Foreskin keratinocyte (primary cell): ENCODE measurements at places on chromosomes 3 and 15. TPM values are rescaled to one million over a fixed set of nuclear protein-coding genes. Genes with fewer than 3 reads are reported as not detected.

The POTEB3 gene
- polyA plus RNA-seq = not detected in 2 replicates

- DNase-seq = no peak
Observed at GRCh38 chr3:115968871-115969270, 345.6 kb downstream of the GAP43 start.

GRCh38 chr3:18061737-18062656 lies 319.6 kb upstream of the TBC1D5 start:
- peak; percentile 15 for DNase-seq

The IL17RE gene
- polyA plus RNA-seq = 8.1 and 9.9 TPM in 2 replicates

DNA sequence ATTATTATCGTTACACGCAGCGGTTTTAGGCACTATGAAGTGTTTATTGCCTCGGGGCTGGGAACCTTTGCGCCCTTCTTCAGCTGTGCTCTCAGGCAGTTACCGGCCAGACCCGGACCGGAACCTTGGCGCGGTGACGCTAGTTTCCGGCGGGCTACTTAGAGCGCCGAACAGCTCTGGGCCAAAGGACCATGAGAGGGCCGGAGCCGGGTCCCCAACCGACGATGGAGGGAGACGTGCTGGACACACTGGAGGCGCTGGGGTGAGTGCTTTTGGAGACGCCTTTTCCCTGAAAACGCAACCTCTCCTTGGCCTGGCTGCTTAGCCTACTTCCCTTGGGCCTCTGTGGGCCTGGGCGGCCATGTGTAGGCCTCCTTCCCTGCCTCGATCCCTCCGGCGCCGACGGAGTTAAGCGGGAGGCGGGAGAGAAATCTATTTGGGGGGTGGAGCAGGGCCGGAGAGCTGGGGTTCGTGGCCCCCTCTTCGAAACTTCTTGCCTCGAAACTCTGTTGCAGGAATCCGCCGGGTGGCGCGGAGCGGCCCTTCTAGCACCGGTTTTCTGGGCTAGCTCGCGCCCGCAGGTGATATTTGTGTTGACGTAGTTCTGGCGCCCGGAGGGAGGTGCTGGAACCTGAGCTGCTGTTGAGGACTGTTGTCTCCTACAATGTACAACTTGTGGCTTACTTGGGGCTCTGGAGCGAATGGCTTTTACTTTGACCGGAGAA lies at the start of gene FAM98B:
FAM98B (plus strand) TSS at position 157 of the 725 bp plus-strand sequence; CDS start at position 192, 35 bp downstream.
- DNase-seq = peak; percentile 87

DNA sequence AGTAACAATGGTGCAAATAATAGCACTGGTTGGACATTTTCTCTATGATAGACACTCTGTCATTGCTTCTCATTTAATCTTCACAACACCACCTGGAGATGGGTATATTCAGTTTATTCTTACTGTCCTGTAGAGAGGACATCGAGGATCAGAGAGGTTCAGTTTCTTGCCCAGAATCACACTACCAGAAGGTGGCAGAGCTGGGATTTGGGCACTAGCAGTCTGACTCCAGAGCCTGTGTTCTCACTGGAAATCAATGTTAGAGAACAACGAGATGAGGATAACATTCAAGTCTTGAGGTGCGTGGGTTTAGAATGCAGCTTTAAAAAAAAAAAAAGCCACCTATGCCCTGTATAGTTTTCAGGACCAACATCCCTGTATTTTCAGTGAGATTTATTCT lies 127.8 kb downstream of the SYNPR start:
- no peak for DNase-seq
